Nucleus accumbens (tissue), 56 donors: ENCODE measurements at places on chromosomes 2 and 18.

DNA sequence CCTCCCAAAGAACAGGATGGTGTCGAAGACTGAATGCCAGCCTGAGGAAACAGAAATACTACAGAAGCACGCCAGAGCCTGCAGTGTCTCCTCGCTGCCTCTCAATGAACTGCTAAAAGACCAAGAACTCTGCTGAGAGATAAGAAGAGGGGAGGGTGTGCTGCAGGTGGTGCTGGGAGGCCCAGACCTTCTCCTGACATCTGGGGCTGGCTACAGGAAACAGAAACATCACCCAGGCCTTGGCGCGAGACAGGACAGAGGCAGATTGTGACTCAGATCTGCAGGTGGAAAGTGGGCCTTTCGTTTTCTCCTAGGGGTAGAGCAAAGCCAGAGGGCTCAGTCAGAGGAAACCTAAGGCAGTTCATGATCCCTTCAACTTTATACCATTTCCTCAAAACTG is 250.3 kb upstream of the TCF4 start:
- DNase-seq: no peak

- no peak for DNase-seq
Observed at GRCh38 chr18:48122376-48122775, 191.9 kb upstream of the SMAD2 start.

GRCh38 chr2:181446985-181447384 is 10.2 kb upstream of the ITGA4 start:
- DNase-seq: no peak

DNA sequence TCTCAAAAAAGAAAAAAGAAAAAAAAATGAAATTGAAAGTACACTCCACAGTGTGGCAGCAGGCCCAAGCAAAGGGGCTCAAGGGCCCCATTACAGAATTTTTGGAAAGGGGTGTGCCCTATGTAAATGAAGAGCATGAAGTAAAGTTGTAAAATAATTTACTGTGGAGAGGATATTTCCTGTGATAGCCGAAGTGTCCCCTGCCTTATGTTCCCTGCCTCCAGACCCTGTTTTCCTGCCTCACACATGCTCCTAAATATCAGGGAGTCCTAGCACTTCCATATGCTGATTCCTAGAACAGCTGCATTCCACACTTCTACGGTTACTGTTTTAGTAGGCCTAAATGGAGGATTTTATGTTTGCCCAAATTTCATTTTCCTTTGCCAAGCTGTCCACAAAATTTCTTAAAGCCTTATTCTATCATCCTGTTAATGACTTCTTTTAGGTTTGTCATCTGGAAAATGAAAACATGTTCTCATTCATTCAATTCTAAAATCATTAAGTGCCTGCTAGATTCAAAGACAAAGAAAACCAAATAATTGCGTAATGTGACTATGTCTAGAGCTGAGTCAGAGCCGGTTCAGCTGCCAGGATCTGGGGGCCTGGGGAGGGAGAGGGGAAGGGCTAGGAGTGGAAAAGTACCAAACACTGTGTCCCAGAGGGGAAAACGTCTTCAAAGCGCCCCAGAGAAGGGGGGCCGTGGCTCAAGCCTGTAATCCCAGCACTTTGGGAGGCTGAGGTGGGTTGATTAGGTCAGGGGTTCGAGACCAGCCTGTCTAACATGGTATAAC is 25.9 kb upstream of the IMPA2 start:
- DNase-seq: peak; percentile 42

GRCh38 chr2:170512266-170512665 is 202.9 kb upstream of the SP5 start:
- peak; percentile 63 for DNase-seq

DNA sequence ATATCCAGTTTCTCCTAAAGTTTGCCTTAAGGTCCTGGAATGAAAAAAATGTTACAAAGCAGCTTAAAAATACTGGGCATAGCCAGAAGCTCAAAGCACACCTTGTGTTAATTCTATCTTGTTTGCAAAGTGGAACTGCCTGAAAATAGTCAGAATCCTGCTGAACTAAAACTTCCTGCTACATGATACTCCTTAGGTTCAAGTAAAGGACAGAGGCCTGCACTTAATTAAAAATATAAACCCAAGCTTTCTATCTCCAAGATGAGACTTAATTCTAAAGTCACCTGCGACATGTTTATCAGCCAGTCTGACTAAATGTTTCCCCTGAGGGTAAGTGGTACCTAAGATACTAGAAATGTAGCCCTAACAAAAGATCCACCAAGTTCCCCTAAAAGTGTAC is 103.4 kb downstream of the CHST9 start:
- no peak for DNase-seq

GRCh38 chr2:11330457-11331142 is 13.8 kb downstream of the ROCK2 start:
- DNase-seq: no peak

GRCh38 chr2:185391543-185391942 is 347.1 kb upstream of the FSIP2 start:
- DNase-seq: no peak

- no peak for DNase-seq
Observed at GRCh38 chr2:231204581-231204980, 6.2 kb downstream of the ARMC9 start.

GRCh38 chr2:41484858-41485234 is 563.0 kb upstream of the PKDCC start:
- DNase-seq: no peak

GRCh38 chr2:120221616-120222015 is 1.6 kb downstream of the TMEM185B start:
- no peak for DNase-seq

DNA sequence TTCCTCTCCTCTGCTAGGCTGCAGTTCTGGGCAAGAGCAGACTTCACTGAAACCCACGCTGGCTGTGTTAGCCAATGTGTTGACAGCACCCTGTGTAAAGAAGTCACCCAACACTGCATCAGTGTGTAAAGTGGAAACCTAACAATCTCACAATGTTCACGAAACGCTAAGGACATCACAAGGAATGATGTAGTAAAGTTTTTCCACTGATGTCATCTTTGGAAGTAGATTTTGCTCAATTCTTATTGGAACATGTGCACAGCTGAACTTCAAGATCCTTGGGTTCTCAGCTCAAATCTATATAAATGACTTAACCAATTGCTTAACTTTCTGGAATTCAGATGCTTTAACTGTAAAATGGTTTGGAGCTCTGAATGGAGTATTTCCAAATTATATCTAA is 1112.5 kb downstream of the TSN start:
- no peak for DNase-seq

DNA sequence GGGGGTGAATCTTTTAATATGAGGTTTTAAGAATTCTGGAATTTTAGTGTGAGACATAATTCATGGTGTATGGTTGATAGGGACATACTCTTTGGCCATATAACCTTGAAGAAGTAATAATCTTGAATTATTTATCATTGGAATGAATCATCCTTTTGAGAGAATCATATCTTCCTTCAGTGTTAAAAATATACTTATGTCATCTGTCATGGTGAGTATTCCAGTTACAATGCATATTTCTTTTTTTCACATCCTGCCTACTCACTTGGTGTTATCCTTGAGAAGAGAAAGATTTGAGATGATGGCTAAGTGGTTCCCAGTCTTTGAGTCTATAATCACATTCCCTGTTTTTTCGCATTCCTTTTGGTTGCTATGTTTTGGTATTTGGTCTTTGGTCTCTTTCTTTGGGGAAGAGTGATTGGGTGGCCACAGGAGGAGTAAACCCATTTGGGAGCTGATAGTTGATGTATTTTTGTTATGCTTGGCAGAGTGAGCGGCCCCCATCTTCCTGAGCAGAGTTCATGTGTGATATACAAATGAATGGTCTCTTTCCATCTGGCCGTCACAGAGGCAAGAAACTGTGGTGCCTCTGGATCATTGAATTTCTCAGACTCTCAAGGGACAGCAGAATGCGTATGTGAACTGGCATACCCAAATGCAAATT is 21.6 kb downstream of the ASAP2 start:
- DNase-seq: no peak

- DNase-seq: no peak
Observed at GRCh38 chr2:36797324-36798070, 101.0 kb downstream of the VIT start.

GRCh38 chr2:219551441-219552381 is 7.9 kb downstream of the TMEM198 start:
- DNase-seq: no peak

- DNase-seq: no peak
Observed at GRCh38 chr18:56861244-56861643, 210.1 kb downstream of the WDR7 start.

DNA sequence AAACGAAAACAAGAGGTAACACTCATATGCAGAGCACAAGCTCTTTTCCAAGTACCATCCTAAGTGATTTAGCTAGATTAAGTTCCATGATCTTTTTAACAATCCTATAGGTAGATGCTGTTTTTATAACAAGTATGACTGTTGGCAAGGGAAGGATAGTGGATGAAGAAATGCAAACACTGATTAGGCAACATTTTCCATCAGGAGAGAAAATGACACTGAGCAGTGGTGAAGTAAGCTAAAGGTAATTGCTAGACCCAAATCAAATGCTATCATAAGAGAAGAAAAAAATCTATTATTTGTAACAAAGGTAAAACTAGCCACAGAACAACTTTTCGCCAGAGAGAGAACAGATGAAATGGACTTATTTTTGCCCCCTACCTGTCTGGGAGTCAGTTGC is 34.3 kb upstream of the BARD1 start:
- no peak for DNase-seq
